ENCODE measurements at places on chromosomes 4 and X.

DNA sequence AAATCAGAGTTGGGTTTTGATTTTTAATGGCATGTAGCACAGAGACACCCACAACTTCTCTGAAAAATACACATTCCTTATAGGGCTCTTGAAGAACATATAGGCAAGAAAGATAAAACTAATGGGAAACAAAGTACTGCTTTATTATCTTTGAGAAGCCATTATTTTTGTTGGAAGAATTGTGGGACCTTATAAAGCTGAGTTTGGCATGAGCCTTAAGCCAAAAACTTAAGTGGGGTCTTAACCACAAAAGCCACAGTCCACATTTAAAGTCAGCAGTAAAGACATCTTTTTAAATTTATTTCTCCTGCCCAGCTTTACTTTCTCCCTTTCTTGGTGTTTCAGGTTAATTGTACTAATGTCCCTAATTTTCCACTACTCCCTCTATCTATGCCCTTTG is 1297.3 kb downstream of the C4orf33 start:
- DNase-seq: no peak

DNA sequence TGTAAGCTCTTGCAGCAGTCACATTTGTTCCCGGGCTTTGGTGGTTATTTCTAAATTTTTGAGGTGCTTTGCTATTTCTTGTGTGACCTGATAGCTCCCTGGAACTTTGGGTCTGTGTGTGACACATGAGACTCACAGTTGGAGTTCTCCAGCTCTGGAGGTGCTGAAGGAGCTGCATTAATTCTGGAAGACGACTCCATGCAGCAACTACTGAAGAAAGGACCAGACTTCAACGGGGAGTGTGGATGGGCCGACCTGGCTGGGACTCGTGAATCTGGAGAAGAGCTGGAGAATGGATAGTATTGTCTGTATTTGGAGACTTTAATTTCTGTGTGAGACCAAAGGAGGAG is 1.5 kb downstream of the MRFAP1 start:
- no peak for DNase-seq

GRCh38 chrX:71515038-71515396 is 17.9 kb upstream of the OGT start:
- DNase-seq: no peak

- DNase-seq: no peak
Observed at GRCh38 chrX:139113708-139114107, 402.2 kb upstream of the FGF13 start.

GRCh38 chr4:156782491-156782890 is 189.1 kb downstream of the PDGFC start:
- DNase-seq: no peak

DNA sequence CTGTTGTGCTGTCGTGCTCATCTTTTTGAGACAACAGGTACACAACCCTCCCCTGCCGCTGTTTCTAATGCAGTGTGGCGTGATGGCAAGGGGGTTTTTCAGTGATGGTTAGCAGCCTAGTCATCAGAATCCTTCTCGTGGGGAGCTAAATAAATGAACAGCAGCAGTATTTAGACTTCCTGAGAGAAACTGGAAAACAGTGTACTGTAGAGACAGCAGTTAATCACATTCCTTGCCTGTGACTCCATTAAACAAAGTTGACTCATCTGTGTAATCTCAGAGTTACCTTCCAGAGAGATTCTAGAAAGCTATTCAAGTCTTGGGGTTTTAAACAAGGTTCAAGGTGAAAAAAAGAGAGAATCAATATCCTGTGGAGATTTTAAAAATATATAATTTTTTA is 1753.2 kb upstream of the PCDH7 start:
- no peak for DNase-seq

GRCh38 chr4:76035799-76036380 is at the start of gene CXCL11:
Gene CXCL11 (minus strand): TSS chr4:76036070. CDS start chr4:76035987, 83 bp downstream.
- DNase-seq: no peak

DNA sequence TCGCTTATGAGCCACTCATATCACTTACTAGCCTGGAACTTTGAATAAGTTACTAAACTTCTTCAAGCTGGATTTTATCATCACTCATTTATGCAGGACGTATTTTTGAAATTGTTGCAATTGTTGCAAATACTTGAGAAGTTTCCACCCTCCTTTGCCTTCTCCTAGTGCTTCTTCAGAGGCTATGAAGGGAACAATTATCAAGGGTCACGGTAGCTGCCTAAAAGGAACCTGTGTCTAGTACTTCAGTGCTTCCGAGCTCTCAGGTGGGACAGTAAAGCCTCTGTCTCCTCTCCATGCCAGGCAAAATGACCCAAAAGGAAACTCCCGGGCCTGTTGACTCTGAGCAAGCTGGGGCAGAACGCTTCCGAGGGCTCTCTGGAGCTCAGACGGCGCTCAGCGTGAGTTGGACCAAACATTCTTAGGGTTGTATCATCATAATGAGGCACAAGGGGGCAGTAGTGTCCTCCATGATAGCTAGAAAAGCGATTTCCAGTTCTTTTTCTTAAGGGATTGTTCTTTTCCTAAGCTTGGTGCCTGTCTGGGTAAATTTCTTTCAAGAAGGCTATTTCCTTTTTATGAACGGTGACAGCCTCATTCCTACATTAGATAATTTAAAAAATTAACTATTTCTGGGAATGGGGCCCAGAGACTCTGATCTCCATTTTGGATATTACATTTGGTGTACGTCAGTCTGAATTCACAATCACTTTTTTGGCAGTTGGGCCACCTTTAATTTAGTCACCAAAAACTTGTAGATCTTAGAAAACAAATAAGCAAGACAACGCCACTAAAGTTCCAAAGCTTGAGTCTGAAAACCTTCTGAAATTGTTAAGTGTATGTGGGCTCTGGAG is 73.1 kb downstream of the PACRGL start:
- DNase-seq: peak; percentile 58

DNA sequence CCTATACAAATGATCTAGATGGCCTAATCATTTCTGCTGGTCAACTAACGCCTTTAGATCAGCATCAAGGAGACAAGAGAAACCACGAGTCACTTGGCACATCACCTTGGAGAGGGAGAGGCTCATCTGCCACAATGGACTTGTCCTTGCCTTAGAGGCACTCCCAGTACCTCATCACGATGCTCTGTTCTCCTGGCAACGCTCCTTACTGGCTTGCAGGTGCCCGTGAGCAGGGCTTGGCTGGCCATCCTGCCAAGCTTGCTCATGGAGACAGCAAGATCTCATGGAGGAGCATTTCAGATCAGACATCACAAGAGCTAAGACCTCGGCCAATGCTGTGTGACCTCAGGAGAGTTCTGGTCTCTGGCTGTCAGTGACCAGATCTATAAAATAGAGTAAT is 2.7 kb upstream of the SMIM20 start:
- DNase-seq: no peak

DNA sequence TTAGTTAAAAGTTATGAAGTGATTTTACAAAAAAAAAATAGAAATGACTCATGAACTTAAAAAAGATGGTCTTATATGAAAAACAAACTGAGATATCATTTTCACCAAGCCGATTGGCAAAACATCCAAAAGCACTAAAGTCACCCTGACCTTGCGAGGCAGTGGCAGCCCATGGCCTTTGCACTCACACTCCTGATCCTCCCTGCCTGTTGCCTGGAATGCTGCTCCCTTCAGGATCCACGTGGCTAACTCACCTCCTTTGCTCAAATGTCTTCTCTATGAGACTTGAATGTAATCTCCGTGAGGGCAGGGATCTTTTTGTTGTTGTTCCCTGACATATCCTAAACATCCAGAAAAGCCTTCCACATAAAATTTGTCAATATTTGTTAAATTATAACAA is 106.4 kb downstream of the RAPGEF2 start:
- no peak for DNase-seq

DNA sequence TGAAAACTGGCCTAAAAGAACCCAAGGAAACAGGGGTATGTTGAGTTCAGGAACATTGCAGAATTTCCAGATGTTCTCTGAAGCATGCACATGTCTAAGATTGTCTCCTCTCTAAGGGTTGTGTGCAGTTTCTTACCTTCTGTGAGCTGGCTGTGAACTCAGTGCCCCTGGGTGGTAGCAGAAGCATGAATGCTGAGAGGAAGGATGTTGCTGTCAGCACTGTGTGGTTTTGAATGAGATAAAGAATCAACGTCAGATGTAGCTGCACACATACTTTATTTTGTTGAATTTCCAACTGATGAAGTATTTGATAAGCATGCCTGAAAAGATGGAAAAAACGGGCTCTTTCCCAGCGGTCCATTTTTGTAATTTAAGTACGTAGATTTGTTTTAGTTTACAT is 23.8 kb upstream of the CD38 start:
- DNase-seq: no peak

DNA sequence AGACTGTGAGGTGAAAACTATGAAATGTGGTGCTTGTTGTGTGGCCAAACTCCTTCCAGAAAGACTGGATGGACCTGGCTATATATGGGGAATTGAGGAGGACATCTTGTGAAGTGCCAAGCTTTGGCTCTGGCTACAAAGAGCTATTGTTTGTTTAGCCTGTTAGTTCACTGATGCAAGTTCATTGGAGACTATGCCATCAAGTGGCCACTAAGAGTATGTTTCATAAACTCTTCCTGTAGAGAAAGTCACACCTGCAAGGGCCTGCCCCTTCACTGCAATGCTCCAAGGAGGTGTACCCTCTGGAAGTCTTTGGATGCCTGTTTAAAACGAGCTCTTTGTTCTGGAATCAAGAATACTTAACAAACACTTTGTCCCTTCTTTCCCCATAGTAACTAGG is 382.0 kb downstream of the GABRG1 start:
- DNase-seq: no peak

GRCh38 chr4:87235020-87235671 is 14.7 kb upstream of the KLHL8 start:
- no peak for DNase-seq

DNA sequence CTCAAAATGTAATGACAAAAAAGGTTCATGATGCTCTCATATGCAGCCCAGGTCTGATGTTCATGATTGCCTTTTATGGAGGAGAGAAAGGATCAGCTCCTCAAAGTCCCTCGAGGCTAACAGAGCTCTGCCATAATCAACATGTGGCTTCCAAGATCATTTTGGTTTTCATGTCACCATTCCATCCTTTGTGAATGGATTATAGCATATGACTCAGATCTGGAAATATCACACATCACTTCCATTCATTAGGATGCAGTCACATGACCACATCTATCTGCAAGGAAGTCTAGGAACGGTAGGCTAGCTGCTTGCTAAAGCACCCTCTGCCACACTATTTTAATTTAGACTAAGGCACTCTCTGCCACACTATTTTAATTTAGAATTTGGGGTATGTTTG is 77.6 kb downstream of the COX18 start:
- no peak for DNase-seq

DNA sequence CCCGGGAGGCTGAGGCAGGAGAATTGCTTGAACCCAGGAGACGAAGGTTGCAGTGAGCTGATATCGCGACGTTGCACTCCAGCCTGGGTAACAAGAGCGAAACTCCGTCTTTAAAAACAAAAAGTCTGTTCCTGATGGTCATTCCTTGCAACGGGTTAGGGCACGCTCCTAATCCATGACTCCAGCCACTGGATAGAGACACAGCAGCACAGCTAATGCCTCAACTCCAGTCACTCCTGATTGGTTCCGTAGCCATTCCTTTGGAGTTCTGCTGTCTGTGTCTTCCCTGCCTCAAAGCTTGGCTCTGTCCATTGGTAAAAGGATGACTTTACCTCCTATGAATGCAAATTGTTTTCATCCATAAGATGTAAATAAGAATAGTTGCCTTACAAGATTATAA is 44.3 kb upstream of the FAM9A start:
- no peak for DNase-seq

DNA sequence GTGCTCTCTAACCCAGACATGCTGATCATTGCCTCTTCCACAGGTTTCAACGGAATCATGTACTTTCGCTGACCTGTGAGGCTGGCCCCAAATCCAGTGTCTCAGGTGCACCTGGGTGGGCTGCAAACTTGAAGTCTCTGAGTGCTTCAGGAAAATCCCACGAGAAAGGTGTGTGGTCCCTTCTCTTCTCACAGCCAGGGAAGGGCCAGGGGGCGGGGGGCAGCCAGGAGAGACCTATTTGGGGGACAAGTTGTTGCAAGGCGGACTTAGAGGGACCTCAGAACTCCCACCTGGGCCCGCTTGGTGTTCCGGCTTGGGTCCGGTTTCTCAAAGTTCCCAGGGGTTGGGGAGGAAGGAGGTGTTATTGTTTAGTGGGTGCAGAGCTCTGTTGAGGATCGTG is 80.0 kb downstream of the HMX1 start:
- DNase-seq: no peak

DNA sequence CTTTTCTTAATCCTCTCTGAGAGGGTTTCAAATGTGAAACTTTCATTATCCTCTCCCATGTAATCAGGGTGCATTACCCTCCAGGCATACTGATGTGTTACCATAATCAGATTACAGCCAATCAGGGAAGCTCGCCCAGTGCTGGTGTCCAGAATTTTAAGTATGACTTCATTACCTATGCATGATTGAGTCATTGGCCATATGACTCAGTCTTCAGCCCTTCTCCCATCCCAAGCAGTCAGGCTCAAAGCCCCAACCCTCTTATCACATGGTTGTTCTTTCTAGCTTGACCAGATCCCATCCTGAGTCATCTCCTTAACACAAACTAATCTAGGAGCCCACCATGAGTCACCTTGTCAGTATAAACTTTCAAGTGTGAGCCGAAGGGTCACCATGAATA is 1668.1 kb upstream of the AGA start:
- DNase-seq: no peak

GRCh38 chrX:12441381-12442128 is 303.3 kb downstream of the FRMPD4 start:
- peak; percentile 30 for DNase-seq

- DNase-seq: peak; percentile 46
Observed at GRCh38 chr4:47836641-47837093, 1.2 kb downstream of the CORIN start.

DNA sequence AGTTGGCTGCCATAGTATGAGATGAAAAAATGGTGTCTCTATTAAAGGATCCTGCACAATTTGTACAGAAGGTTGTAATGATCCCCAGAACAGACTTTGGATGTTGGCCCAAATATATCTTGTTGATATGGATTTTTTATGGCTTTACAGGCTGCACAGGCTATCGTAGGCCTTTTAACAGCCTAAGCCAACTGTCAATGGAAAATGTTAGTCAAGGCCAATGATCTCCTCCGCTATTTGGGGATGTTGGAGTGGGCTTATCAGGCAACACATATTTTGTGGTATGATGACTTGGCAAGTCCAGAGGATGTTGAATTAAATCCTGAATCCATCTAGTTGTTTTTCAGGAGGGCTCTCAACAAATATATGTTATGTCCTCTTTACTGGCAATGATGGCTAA is 42.1 kb downstream of the ZCCHC13 start:
- DNase-seq: no peak

- DNase-seq: no peak
Observed at GRCh38 chrX:154372612-154373022, 1.8 kb downstream of the FLNA start.

GRCh38 chrX:40132751-40133150 is 35.0 kb upstream of the BCOR start:
- no peak for DNase-seq

- DNase-seq: no peak
Observed at GRCh38 chrX:130196466-130196865, 24.7 kb downstream of the RAB33A start.

DNA sequence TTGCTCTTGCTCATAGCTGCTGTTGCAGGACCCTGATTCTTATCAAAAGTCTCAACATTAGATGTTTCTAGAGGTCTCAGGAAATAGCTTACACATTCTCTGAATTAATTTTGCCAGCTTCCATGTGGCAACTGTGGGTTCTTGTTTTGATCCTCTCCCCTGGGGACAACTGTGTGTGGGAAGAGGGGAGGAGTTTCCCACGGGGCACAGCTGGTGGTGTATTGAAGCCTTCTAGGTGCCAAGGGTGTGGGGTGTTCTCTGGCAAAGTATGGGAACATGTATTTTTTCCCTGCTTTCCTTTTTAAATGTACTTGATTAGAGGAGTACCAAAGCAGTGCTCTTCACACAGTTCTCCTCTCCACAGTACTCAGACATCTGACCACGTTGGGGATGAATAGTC is 212.7 kb downstream of the RPA4 start:
- no peak for DNase-seq
